ENCODE measurements at places on chromosomes 12 and 14. TPM values are rescaled to one million over a fixed set of nuclear protein-coding genes. Genes with fewer than 3 reads are reported as not detected.

SLC5A8 gene
- not detected for total RNA-seq

ADAM21 gene
- not detected for total RNA-seq

ITGB7 gene
- 200 TPM for total RNA-seq

TMTC2 gene
- 3.0 TPM for total RNA-seq

RIC8B gene
- total RNA-seq: 11.4 TPM

SDSL gene
- total RNA-seq: 0.46 TPM

- no peaks in the 10 kb centered on the region for H3K27me3 ChIP-seq
- peaks cover 21% of the 10 kb centered on the region for H3K4me1 ChIP-seq
Observed at GRCh38 chr14:105399466-105399775, 1.1 kb downstream of the TEX22 start.

GRCh38 chr14:30757082-30757481, 117.3 kb upstream of the COCH start:
- H3K4me1 ChIP-seq: no peaks in the 10 kb centered on the region
- H3K27me3 ChIP-seq: peaks cover 2% of the 10 kb centered on the region
- no peaks in the 10 kb centered on the region for H3K36me3 ChIP-seq
- no peak overlapping the region for H3K4me3 ChIP-seq
- DNase-seq: no peak
- no peak overlapping the region for H3K27ac ChIP-seq

DNA sequence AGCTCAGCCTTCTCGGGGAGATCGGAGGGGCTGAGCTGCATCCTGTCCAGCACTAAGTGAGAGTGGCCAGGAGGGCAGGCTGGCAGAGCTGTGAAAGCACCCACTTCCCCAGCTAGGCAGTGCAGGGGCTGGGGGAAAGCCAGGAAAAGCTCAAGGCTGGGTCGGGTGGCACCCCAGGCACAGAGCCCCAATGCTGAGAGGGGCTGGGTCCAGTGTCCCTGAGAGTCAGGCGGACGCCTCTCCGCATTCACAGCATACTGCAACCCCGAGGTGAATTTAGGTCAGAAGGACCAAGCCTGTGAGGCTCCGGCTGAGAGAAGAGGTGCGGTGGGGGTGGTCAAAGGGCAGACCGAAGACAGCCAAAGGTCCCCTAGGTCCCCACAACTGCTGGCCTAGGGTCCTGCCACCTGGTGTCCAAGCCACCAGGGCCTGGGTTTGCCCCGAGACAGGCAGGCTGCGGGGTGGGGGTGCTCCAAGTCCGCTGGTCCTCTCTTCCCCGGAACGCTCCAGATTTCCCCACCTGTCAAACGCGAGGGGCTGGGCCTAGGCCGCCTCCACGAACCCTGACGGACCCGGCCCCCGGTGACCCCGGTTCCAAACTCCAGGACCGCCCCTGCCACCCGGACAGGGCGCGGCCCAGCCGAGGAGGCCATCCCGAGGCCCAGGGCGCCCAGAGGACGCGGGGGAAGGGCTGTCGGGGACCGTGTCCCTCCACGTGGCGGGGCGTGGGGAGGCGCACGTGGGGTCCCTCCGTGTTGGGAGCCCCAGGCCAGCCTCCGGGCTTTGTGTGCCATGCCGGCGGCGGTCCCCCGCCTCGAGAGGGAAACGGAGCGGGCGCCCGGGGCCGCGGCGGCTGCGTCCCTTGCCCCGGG, 527 bp downstream of the CAMKK2 start:
- peak; percentile 37 for DNase-seq
- H3K27me3 ChIP-seq: peaks cover 4% of the 10 kb centered on the region
- peak overlapping the region; percentile 78 for H3K27ac ChIP-seq
- H3K4me1 ChIP-seq: peaks cover 28% of the 10 kb centered on the region
- H3K4me3 ChIP-seq: peak overlapping the region; percentile 91

- no peaks in the 10 kb centered on the region for H3K36me3 ChIP-seq
- no peak overlapping the region for H3K27ac ChIP-seq
- no peak overlapping the region for H3K4me3 ChIP-seq
- H3K27me3 ChIP-seq: no peaks in the 10 kb centered on the region
- no peaks in the 10 kb centered on the region for H3K4me1 ChIP-seq
Observed at GRCh38 chr12:108029051-108029835, 99.8 kb upstream of the WSCD2 start.

GRCh38 chr12:43758247-43758727, 303 bp downstream of the PUS7L start:
- H3K4me3 ChIP-seq: peak overlapping the region; percentile 96
- H3K27me3 ChIP-seq: no peaks in the 10 kb centered on the region
- H3K27ac ChIP-seq: peak overlapping the region; percentile 97
- H3K4me1 ChIP-seq: peaks cover 54% of the 10 kb centered on the region
- peak; percentile 11 for DNase-seq

DNA sequence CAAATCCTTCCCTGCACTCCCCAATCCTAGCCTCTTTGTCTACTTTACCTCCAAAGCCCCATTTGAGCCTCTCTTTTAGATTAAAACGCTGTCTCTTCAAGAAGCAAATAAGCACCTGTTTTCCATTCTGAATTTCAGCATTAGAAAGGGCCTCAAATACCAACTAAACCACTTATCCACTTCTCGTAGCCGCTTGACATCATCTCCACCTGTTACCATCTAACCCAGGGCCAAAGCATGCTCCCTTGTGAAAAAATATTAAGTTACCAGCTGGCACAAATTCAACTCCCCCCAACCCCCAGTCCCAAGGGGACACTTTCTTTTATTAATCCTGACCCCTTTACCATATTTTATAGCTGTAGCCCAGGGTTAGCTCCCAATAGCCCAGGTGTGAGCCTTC, 43.1 kb downstream of the GPHB5 start:
- no peaks in the 10 kb centered on the region for H3K27me3 ChIP-seq
- no peaks in the 10 kb centered on the region for H3K36me3 ChIP-seq
- H3K27ac ChIP-seq: no peak overlapping the region
- DNase-seq: no peak
- no peaks in the 10 kb centered on the region for H3K4me1 ChIP-seq

GRCh38 chr14:101219896-101220703, 316.6 kb upstream of the RTL1 start:
- H3K4me3 ChIP-seq: no peak overlapping the region
- DNase-seq: no peak
- H3K27ac ChIP-seq: no peak overlapping the region

DNA sequence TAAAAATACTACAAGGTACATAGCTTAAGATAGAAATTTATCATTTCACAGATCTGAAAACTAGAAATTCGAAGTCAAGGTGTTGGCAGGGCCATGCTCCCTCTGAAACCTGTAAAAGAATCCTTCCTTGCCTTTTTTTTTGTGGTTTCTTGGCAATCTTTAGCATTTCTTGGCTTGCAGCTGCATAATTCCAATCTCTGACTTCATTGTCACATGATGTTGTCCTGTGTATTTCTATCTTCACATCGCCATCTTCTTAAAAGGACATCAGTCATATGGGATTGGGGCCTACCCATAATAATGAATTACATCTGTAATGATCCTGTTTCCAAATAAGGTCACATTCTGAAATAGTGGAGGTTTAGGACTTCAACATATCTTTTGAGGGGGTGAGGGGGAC, 250.4 kb downstream of the TMTC2 start:
- H3K27me3 ChIP-seq: no peaks in the 10 kb centered on the region
- no peak overlapping the region for H3K4me3 ChIP-seq
- no peak overlapping the region for H3K27ac ChIP-seq
- H3K4me1 ChIP-seq: no peaks in the 10 kb centered on the region

DNA sequence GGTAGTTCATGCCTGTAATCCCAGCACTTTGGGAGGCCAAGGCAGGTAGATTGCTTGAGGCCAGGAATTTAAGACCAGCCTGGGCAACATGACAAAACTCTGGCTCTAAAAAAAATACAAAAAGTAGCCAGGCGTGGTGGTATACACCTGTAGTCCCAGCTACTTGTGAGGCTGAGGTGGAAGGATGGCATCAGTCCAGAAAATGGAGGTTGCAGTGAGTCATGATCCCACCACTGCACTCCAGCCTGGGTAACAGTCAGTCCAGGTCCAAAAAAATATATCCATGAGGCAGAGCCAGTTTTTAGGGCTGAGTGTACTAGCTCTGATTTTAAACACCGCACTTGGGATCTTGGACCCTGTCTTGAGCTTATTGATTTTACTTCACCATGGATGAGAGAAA, 30.6 kb upstream of the FICD start:
- no peak overlapping the region for H3K4me3 ChIP-seq
- peaks cover 5% of the 10 kb centered on the region for H3K27me3 ChIP-seq
- no peak overlapping the region for H3K27ac ChIP-seq
- no peak for DNase-seq

DNA sequence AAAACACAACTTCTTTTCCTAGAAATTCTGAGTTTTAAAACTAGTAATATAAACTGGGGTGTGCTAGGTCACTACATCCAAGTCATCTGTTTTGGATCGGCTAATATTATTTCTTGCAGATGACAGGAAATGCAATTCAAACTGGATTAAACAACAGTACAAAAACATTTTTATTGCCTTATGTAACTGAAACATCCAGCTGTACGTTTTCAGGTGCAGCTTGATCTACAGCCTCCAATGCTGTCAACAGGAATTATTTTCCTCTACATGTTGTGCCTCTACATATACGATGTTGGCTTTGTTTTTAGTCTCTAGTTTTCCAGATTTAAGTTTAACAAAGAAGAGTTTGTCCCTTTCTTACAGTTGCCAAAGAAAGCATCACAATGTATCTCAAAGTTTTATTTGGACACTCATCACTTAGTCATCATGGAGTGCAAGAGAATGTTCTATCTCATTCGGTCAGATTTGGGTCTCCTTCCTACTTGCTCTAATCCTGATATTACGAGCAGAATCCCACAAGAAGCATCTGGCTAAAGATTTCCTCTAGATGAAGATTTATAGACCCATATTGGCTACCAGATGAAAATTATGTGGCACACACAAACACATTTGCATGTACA, 326.7 kb downstream of the SLC6A15 start:
- no peaks in the 10 kb centered on the region for H3K27me3 ChIP-seq
- H3K4me3 ChIP-seq: no peak overlapping the region

GRCh38 chr12:12180136-12180535, 86.7 kb downstream of the LRP6 start:
- H3K27me3 ChIP-seq: peaks cover 60% of the 10 kb centered on the region
- no peak overlapping the region for H3K27ac ChIP-seq
- H3K4me1 ChIP-seq: no peaks in the 10 kb centered on the region

GRCh38 chr14:50941151-50941550, 3.1 kb downstream of the PYGL start:
- peaks cover 35% of the 10 kb centered on the region for H3K27me3 ChIP-seq
- no peak overlapping the region for H3K4me3 ChIP-seq
- no peak for DNase-seq
- no peak overlapping the region for H3K27ac ChIP-seq

DNA sequence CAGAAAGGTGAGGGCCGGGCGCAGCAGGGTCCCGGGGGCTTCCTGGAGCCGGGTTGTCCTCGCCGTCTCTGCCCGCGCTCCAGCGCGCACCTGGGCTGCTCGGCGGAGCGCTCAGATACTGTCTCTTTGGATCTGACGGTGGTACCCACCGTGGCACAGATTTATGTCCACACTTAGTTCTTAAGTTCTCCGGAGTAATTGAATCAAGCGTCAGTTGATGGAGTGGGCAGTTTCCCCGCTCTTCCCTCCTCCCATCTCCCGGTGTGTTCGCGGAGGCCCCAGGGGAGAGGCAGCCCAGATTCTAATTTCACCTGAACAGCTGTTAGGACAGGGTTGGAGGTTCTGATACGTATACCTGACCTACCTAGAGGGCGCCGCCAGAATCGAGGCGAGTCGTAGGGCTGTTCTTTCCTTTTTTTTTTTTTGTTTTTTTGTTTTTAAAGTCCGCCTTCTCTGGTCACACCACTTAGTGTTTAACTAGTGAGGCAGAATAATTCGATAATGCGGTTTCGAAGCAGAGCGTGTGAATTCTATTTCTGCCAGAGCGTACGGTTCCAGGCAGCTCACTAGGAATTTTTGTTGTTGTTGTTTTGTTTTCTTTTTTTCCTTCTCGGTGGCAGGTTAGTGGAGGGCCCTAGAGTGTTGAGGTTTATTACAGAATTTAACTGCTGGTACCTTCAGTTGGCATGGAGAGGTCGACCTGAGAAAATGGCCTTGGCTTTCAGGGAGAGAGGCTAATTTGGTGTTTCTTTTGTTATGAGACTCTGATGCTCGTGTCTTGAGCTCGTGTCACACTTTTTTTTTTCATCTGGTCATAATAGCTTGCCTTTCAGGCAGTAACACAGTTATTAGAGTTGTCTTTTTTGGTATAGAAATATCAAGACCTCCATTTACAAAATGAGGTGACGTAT, 22.3 kb upstream of the GNS start:
- H3K4me1 ChIP-seq: peaks cover 13% of the 10 kb centered on the region
- H3K27me3 ChIP-seq: peaks cover 71% of the 10 kb centered on the region
- H3K27ac ChIP-seq: no peak overlapping the region

DNA sequence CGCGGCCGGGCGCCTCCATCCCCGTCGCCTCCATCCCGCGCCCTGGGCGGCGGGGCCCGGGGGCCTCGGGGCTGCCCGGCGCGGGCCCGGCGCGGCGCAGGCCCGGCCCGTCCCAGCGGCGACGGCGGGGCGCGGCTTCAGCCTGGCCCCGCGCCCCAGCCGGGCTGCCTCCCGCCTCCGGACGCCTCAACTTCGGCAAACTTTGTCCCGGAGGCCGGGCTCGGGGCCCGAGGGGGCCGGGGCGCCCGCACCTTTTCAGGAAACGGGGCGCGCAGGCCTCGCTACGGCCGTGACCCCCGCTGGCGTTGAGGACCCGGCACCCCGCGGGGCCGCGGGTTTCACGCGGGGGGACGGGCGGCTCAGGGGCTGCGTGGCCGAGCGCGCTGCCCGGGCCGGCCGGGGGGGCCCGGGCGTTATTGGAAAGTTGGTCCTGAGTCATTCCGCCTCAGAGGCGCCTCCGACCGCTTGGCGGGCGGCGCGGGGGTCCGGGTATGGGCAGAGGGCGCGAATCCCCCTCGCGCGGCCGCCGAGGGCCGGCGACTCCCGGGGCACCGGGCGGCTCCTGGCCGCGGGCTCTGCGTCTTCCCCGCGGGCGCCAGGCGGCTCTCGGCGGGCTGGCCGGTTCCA, 575 bp downstream of the TRAF3 start:
- peak overlapping the region; percentile 83 for H3K27ac ChIP-seq
- H3K36me3 ChIP-seq: peaks cover 35% of the 10 kb centered on the region
- H3K27me3 ChIP-seq: no peaks in the 10 kb centered on the region
- peaks cover 48% of the 10 kb centered on the region for H3K4me1 ChIP-seq
- DNase-seq: peak; percentile 15

DNA sequence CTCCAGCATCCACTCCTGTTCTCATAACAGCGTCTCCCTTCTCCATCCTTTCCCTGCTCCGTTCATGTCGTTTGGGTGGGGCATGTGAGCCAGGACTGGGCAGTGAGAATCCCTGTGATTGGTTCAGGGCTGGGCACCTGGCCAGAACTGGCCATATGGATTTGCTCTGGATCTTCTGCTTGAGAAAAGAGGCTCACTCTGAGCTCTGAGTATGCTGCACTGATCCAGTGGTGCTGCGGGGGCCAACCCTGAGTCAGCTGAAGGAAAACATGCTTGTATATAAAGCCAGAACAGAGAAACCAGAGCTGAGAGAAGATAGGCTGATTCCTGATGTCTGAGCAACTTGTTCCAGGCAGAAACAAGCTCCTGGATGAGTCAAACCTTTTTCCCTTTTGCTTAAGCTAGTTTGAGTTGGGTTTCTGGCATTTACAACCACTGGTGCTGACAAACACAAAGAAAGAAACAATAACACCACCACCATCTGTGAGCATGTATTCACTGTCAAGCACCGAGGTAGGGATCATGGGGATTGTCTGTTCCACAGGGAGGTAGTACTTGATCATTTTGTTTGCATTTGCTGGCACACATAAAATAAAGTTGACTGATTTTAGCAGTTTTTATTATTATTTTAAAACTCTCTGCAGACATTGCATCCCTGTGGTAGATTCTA, 14.0 kb upstream of the HPD start:
- no peak overlapping the region for H3K27ac ChIP-seq
- DNase-seq: no peak
- H3K4me3 ChIP-seq: no peak overlapping the region

Data from activated T-helper 2 cell treated with anti-CD3 and anti-CD28 coated beads, Interferon-gamma antibody, Interleukin-2, Interleukin-4, amounts not matched to agents 10 μg/mL and 5 μg/mL and 100 μg/mL, durations not matched to agents 14 hours and 24 hours and 36 hours (primary cell).